ENCODE measurements at places on chromosomes 11 and 22.

GRCh38 chr11:29518389-29519174, 498.2 kb downstream of the KCNA4 start:
- DNase-seq: no peak

DNA sequence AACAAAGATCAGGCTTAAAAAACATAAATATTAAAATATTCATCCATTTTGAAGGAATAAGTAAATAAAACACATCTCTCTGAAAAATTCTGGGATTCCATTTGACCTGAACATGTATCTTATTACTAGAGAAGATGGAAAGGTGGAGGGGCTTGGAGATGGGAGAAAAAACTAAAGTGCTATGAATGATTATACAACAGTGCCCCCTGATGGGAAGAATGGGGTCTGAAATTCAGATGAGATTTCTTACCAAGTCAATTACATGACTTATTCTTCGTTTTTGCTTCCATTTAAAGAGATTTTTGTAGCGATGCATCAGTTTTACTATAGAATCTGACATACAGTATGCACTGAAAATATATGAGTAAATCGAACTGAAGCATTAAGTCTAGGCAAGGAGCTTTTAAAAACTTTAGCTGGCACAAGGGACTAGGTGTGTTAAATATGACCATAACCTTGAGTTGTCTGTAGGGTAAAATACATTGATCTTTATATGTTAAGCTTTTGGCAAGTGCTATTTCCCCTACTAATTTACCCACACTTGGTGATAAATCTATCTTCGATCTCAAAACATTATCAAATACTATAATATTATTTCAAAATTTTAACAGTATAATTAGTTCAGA, 718.8 kb downstream of the CNTN5 start:
- peak; percentile 22 for DNase-seq

DNA sequence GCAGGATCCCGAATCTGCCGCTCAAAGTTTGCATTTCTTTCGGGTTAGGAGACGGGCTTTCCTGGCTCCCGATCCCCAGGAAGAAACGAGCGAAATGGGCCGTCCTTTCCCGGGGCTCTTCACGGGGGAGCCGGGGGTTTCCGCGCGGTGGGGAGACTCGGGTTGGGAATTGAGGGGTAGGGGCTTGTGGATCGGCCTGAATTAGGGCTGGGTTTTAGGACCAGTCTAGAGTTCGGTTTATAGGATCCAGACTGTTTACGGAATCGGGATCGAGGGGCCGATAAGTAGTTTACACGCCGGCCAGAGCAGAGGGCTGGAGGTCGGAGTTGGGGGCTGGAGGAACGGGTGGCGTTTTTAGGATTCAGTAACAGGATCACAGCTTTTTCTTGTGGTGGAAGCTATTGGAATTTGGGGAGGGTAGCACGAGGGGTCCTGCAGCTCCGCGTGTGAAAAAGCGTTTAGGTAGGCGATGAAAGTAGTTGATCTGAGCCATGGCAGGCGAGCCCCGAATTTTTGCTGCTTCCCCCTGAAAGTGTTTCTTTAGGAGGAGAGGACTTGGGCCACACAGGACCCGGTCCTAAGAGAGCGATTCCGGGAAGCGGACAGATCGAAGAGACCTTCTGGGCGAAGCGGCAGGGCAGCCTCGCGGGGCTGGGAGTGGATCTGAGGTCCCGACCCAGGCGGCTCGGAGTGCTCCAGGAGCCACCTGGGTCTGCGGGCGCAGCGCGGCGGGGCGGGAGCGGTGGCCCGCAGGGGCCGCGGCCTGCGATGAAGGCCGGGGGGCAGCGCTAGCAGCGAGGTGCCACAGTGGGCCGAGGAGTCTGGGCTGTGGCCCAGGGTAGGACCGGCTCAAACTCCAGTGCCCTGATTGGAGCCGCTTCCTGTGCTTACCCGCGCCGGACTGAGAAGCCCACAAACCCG, 1.6 kb downstream of the PKNOX2 start:
- DNase-seq: no peak

DNA sequence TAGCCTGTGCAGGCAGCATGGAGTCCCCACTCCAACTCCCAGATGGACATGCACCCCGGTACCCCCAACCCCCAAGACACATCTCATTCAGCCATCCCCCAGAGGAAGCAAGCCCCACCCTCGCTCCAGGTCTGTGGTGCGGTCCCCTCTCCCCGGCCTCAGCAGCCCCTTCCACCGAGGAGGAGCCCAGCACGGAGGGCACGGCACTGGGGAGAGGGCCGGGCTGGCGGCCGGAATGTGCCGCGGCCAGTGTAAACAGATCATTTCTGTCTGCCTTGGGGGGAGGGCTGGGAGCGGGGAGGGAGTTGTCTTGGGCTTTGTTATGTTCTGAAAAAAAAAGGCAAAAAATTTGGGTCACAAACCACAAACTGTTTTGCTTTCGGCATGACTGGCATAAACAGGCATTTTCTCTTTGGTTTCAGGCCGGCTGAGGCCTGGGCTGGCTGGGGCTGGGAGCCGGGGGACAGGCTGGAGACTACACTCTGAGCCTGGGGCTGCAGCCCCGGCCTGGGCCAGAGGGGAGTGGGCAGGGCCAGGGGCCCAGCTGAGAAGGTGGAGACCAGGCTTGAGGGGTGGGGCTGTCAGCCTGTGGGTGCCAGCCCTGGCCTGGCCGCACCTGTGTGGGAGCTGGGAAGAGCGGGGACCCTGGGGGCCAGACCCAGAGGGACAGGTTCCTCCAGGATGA, 16.8 kb downstream of the IGF2 start:
- no peak for DNase-seq

DNA sequence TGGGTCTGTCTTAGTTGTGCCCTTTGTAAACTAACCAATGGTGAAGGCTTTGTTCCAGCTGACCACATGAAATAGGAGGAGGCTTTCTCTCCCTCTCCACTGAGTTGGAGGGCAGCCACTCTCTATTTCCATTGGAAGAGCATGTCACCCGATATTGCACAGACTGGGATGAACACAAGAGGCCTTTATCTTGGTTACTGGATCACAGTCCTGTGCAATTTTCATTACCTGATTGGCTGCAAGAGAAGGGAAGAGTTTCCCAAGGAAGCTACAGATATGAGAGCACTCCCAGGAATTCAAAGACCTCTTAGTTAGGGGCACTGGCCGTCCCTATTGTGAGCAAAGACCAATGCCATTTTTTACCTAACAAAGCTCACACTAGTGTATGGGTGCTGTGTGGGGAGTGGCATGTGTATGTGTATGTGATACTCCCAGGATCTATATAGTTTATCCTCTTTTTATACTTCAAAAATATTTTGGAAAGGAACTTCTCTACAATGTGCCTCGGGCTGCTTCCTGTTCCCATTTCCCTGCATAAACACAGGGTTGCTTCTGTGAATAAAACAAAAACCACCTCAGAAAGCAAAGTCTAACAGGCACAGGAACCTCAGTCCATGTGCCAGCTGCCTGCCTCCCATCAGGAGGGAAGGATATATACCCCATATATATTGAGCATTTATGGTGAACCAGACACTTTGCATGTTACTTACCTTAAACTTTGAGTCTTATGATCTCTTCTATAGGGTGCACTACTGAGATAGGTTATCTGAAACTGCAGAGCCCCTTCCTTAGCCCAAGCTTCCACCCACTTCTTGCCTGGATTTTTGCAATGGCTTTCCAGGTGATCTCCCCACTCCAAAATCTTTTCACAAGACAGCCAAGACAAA, 126.5 kb downstream of the RASSF10 start:
- peak; percentile 93 for DNase-seq

DNA sequence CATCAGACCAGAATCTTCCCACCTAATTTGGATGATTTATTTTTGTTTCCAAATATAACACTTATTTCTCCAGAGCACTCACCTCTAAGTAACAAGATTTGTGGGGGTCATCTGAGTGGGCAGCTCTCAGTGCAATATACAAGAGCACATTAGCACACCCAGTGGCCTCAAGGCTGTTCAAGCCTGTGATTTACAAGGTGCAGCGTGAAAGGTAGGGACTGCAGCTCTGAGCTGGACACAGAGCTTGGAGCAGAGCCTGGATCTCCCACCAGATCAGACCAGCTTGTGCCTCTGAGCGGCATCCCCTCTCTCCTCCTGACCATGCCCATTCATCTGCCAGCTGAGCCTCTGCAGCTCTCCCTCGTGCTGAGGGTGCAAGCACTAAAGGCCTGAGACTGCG, 323.3 kb upstream of the ZC3H12C start:
- no peak for DNase-seq

- DNase-seq: no peak
These were observed 14.0 kb downstream of the RAC2 start for GRCh38 chr22:37229805-37230672.

GRCh38 chr11:128346804-128347203, 240.6 kb downstream of the ETS1 start:
- no peak for DNase-seq

- no peak for DNase-seq
These were observed 14.5 kb upstream of the PPARA start for GRCh38 chr22:46135611-46136485.

- no peak for DNase-seq
These were observed 85.4 kb downstream of the TTC28 start for GRCh38 chr22:28594076-28594796.

- peak; percentile 43 for DNase-seq
These were observed 25.0 kb upstream of the GAL start for GRCh38 chr11:68659158-68659921.

GRCh38 chr11:70244698-70245097, 25.8 kb upstream of the PPFIA1 start:
- no peak for DNase-seq

DNA sequence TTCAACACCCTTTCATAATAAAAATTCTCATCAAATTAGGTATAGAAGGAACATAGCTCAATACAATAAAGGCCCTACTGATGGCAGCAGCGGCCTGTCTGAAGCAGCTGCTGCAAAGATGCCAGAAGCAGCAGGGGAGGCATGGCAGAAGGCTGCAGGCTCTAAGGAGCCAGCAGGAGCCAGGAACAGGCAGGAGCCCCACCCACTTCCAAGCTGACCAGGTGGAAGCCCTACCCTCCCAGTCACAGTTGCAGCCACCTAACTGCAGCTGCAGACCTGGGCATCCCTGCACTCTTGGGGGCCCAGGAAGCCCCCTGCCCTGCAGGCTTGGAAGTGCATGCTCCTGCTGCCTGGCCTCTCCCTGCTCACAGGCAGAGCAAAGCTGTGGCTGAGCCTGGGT, 18.2 kb upstream of the OR6A2 start:
- no peak for DNase-seq

DNA sequence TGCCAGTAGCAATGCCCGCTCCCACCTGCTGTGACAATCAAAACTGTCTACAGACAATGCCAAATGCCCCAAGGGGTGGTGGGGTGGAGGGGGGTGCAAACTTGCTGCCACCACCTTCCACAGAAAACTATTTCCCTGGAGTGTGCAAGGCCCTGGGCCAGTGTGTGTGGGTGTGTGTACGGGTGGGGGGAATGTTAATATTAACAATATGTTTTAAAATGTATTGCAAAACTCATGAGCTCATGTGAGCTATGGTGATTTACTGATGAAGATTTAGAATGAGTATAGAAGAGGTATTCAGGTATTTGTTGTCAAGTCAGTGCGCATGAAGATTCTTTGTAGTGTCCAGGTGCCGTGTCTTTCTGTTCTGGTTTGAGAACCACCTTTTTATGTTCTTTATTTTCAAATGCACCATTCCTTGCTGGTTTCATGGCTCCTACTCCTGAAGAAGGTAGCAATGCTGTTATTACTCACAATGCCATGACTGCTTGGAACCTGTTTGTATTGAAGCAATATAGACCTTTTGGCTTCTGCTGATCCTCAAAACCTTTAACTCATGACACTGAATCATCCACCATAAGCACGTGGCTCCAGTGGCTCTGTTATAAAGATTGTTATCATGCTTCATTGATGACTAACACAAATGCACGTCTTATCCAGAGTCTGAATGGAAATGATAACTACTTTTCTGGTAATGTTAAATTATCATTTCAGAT, 29.9 kb upstream of the AQP11 start:
- no peak for DNase-seq

- no peak for DNase-seq
These were observed 179.9 kb upstream of the PLET1 start for GRCh38 chr11:112440518-112440917.

- no peak for DNase-seq
These were observed 362.7 kb upstream of the DDI1 start for GRCh38 chr11:103673773-103674172.

GRCh38 chr11:2091112-2091746, 48.0 kb downstream of the IGF2 start:
- no peak for DNase-seq

- peak; percentile 41 for DNase-seq
These were observed 2.5 kb downstream of the TCN2 start for GRCh38 chr22:30609260-30610185.

DNA sequence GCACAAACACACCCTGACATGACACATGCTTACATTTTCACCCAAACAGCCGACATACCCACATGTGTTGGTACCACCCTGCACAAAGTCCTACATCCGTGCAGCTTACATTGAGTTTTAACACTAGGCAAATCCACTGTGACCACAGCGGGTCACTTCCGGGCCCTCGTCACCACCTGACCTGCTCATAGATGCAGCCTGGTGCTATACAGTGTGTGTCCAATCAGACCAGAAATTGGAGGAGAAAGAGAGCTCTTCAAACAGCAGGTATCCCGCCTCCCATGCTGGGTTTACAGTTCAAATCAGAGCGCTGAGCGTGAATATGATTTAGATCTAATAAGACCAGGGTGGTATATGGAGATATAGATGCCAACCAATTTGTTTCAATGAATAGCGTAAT, 35.4 kb downstream of the PHF21B start:
- no peak for DNase-seq

- no peak for DNase-seq
These were observed 1.7 kb upstream of the CALCB start for GRCh38 chr11:15071556-15072255.

DNA sequence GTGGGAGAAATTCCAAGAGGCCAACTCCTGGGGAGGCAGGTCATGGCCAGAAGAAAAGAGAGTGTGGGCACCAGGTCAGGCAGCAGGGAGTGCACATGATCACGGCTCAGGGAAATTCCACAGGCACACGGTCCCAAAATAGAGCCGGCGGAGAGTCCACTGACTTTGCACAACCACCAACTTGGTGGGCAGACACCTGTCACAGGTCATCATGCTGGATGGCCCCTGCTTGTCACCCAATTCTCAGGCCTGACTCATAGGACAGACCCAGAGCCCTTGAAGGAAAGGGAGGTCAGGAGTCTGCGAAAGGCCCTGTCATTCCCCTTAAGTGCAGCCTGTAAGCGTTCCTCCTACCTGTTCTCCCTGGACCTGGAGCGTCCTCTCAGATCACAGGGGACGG, 15.8 kb downstream of the APOL2 start:
- DNase-seq: no peak

DNA sequence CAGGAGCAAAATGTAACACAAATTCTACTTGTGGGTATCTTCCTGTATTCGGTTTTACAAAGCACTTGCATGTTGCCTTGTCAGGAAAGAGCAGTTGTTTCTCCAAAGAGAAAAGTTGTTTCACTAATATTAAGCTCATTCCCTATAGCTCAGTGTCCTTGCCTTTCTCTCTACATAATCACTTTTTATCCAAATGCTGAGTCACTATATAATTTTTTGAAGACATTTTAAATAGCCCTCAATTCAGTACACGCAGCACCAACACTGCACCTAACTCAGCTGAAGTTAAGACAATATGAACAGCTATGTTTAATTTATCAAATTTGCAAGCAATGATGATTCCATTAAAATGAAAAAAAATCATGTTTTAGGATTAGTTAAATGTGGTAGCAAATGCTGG, 14.5 kb upstream of the MRTFA start:
- no peak for DNase-seq

- DNase-seq: no peak
These were observed 56.9 kb downstream of the ME3 start for GRCh38 chr11:86615487-86615886.
